Naive thymus-derived CD4-positive, alpha-beta T cell (primary cell): ENCODE measurements at places on chromosomes 11 and 22. TPM values are rescaled to one million over a fixed set of nuclear protein-coding genes. Genes with fewer than 3 reads are reported as not detected.

Gene MRGPRD
- not detected for polyA plus RNA-seq

DNA sequence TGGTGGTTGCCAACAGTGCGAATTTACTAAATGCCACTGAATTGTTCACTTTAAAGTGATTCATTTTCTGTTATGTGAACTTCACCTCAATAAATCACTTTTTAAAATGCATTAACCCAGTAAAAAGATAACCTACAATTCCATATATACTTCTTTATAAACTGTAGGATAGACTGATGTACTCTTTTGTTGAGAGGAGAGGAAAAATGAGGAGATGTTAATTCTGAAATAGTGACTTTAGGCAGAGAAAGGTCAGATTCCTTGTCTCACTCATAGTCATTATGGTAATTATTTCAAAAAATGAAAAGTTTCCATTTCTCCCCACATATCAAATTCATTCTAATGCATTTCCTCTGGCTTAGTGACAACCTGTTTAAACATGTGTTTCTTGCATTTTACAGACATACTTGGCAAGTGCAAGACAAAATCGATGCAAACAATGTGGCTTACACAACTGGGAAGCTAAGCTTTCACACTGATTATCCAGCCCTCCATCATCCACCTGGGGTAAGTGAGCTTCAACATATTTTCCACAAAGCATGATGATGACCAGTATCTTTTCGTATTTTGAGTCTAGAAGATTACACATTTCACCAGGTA is 74.5 kb downstream of the BBOX1 start:
- DNase-seq: no peak

DNA sequence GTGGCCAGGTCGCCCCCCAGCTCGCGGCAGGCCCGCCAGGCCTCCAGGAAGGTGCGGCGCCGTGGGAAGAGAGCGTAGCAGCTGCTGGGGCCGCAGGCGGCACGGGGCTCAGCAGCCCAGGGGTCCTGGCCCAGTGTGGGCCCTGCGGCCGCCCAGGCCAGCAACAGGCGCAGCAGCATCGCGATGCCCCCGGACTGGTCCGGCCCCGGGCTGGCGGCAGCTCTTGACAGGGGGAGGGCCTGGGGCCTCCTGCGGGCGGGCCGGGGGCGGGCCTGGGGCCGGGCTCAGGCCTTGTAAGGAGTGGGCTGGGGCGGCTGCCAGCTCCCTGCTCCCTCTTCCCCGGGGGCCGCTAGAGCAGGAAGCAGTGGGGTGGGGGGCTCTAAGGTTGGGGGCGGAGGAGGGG is at the start of gene CD248:
Gene CD248, minus strand, starts transcription at position 196 of the 403 bp plus-strand sequence. Its CDS starts 17 bp downstream, at position 179.
- no peak for DNase-seq

DNA sequence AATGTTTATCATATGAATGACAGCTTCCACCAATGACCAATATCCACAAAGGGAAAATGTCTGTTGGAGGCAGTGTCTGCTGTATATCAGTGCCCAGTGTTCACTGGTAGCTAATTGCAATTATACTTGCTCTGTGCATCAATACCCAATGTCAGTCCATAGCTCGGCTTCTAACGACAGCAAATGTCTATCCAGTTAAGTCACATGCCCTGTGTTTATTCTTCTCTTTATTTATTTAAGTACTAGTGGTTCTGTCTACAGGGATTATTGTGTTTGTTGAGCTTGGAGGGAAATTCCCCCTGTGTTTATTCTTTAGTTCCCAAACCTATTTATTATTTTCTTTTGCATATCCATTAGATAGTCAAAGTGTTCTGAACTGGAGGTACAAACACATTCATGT is 18.6 kb downstream of the TSKU start:
- DNase-seq: no peak

- DNase-seq: no peak
These were observed 3.8 kb downstream of the SUSD2 start for GRCh38 chr22:24185001-24185500.

- no peak for DNase-seq
These were observed 26.8 kb downstream of the CLMP start for GRCh38 chr11:123168241-123168640.

Gene VSIG2
- not detected for polyA plus RNA-seq

Gene BCR
- polyA plus RNA-seq: 6.1 TPM

GRCh38 chr11:12102588-12103410 is 7.6 kb upstream of the MICAL2 start:
- DNase-seq: no peak

- DNase-seq: peak; percentile 29
These were observed 2.1 kb downstream of the MED15 start for GRCh38 chr22:20509344-20510047.

Gene TTC36
- polyA plus RNA-seq: 0.29 TPM

GRCh38 chr22:35380013-35380412 is 883 bp upstream of the HMOX1 start:
- no peak for DNase-seq

GRCh38 chr22:22423681-22424080 is 84.9 kb downstream of the ZNF280B start:
- DNase-seq: no peak

DNA sequence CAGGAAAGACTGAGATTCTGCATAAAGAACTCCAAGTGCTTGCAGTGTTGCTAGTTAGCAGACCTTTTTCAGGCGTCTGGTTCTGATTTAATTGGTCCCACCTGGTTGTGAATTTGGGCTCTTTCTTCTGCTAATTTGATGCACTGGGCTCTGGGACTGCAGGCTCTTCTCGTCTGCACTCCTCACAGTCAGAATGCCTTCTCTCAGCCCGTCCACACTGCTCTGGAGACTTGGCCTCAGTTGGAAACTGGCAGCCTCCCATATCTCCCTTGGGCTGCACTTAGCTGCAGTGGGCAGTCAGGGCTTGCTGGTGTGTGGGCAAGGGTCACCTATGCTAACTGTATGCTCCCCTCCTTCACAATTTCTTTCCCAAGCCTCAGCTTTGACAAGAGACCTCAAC is 1.5 kb downstream of the TRIM6 start:
- no peak for DNase-seq

Gene LDHAL6A
- polyA plus RNA-seq: 0.25 TPM

Gene OR52N2
- polyA plus RNA-seq: not detected

DNA sequence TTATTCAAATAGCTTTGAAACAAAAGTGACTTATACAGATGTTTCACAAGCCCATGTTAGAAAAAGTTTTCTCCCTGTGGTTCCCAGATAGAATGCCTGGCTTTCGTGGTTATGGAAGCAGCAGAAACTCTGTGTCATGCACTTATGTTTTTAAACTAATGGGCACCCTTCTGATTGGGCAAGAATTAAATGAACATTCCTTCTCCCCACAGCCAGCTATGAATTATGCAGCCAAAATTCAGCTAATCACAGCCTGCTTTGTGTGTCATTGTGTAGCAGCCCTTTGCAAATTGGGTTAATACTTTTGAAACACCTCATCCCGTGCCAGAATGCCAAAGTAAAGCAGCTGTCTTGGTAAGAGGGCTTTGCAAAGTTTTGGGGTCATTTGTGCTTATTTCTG is 46.9 kb downstream of the PANX1 start:
- no peak for DNase-seq

GRCh38 chr11:36509201-36509639 is 852 bp downstream of the TRAF6 start:
- peak; percentile 58 for DNase-seq

Gene OR5P2
- not detected for polyA plus RNA-seq

GRCh38 chr11:19422276-19422675 is 181.5 kb upstream of the E2F8 start:
- no peak for DNase-seq

- DNase-seq: no peak
These were observed 273.2 kb downstream of the DCDC1 start for GRCh38 chr11:31096191-31096805.

DNA sequence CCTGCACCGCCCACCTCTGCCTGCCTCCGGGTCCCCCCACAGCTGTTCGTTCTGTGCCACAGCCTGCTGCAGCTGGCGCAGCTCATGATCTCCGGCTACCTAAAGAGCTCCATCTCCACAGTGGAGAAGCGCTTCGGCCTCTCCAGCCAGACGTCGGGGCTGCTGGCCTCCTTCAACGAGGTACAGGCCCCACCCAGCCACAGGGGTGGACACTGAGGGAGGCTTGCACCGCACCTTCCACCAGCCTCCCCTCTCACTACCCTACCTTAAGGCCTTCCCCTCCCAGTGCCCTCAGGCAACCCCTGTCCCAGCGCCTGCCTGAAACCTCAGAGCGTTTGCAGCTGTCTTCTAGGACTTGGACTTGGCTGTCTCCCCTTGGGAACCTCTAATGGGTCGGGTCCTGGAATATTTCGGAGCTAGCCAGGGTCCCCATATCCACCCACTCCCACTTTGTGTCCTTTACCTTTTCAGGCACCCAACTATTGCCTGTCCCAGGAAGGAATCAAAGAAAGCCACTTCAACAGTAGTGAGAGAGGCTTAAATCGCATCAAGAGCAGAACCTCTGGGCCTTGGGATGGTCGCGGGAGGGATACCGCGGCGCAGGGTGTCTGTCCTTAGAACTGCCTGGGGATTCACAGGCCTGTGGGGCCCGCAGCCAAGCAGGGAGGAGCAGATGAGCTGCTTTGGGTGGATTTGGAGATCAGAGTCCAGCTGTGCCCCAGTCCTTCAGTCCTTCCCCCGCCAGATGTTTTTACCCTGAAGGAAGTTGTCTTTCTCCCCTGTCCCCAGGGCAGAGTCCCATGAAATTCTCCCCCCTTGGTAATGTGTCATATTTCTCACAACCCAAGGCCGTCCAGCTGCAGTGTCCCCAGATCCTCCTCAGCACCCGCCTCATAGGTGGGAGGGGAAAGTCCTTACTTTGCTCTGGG is 13.3 kb downstream of the SLCO2B1 start:
- no peak for DNase-seq

Gene PLET1
- polyA plus RNA-seq: not detected

Gene KCNJ5
- not detected for polyA plus RNA-seq

DNA sequence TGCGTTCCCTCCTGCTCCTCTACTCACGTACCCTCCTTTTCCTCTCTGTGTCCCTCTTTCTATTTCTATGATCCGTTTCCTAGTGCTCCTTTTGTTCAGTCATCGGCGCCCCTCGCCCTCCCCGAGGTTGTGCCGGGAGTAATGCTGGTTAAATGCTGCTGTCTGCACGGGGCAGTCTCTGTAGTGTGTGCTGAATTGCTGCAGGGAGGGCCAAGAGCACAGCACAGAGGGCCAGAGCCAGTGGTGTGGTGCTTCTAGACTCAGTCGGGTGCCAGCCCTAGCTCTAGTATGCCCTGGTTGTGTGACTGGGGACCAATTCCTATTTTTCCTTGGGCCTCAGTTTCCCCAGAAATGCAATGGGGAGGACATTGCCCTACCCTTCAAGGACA is 98.3 kb downstream of the PKNOX2 start:
- DNase-seq: no peak

Gene TRIM6
- not detected for polyA plus RNA-seq

- DNase-seq: no peak
These were observed 29.5 kb upstream of the RRM1 start for GRCh38 chr11:4065086-4065485.

GRCh38 chr11:69817265-69818230 is 1.7 kb downstream of the FGF3 start:
- DNase-seq: no peak

DNA sequence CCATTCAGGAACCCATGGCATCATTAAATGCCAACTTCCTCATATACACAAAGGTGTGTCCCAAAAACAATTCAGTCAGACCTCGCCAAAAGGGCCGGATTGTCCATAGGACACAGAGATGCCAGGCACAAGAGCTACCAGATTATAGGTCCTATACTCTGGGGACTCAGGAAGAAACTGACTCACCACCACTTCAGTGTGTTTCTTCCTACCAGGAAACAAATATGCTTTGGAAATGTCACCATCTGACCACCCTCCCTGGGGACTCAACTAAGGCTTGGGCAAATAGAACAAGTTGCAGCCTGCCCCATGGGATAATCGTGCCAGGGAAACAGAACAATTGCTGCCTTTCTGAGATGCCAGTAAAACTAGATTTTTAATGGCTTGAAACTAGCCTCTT is 11.7 kb downstream of the POU2AF3 start:
- DNase-seq: no peak

Gene SLC25A18
- 0.08 TPM for polyA plus RNA-seq

Gene C11orf91
- polyA plus RNA-seq: not detected

Gene ART5
- polyA plus RNA-seq: not detected

- no peak for DNase-seq
These were observed 48.4 kb downstream of the PDHX start for GRCh38 chr11:34964610-34965331.

DNA sequence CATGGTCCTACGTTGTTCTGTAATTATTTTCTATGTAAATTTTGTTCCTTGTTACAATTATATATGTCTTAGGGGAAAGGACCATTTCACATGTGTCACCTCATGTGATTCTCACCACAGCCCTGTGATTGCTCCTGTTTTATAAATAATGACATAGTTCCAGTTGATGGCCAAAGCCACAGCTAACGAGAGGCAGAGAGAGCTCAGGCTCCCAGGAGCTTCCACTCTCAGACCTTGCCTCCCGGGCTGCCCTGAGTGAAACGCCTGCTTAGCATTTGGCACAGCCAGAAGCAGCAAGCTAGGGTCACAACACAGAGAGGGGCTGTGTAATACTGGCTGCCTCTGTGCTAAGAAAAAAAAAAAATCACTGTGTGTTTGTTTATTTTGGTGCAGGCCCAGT is 5.9 kb downstream of the TMEM121B start:
- DNase-seq: no peak

Gene DGCR6
- polyA plus RNA-seq: 0.98 TPM

- peak; percentile 95 for DNase-seq
These were observed at the start of gene CEP164 for GRCh38 chr11:117327567-117328374. Gene CEP164 (plus strand): TSS chr11:117327854. CDS start chr11:117338587, 10,733 bp downstream.

Gene RIC3
- 2.5 TPM for polyA plus RNA-seq

GRCh38 chr11:70468256-70469195 is 70.2 kb downstream of the CTTN start:
- DNase-seq: no peak

Gene TOMM22
- polyA plus RNA-seq: 47.3 TPM

DNA sequence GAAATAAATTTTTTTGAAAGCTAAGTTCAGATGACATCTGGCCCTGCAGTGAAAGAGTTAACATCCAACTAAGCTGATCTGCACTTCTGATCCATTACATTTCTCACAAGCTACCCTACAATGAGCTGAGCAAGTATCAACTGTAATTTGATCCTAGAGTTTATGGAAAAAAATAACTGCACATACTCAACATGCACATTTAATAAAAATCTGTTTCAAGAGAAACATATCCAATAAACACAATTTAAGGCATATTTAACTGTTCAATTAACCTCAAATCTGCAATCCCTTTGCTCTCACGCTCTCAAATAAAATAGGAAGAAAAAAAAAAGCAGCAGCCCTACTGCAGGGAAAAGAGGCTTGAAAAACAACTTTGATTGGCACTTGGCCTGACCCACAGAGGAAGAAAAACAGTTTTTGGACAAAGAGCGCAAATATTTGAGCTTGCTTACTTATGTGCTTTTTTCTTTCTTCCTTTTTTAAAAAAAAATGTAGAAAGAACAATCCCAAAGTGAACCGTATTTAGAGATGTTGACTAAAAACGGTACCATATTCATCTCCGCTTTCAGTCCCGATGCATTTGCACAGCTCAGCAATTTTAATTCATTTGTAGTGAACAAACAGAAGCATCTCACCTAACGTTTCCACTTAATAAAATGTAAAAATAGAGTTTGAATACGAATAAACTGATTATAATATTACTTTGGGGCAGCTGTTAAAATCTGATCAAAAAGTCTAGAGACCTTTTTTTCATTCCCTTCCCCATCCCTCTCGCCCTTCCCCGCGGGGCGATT is 1.6 kb downstream of the SESN3 start:
- DNase-seq: peak; percentile 8

Gene TIGD3
- 0.45 TPM for polyA plus RNA-seq

- DNase-seq: no peak
These were observed 8.8 kb downstream of the SERPIND1 start for GRCh38 chr22:20782596-20783299.

GRCh38 chr11:65301491-65302329 is 13.0 kb upstream of the CDC42EP2 start:
- DNase-seq: no peak
